Stimulated activated CD8-positive, alpha-beta memory T cell treated with anti-CD3 and anti-CD28 coated beads, Interleukin-4, amount 100 ng/mL, for 4 hours (primary cell): ENCODE measurements at places on chromosomes 5 and 9.

DNA sequence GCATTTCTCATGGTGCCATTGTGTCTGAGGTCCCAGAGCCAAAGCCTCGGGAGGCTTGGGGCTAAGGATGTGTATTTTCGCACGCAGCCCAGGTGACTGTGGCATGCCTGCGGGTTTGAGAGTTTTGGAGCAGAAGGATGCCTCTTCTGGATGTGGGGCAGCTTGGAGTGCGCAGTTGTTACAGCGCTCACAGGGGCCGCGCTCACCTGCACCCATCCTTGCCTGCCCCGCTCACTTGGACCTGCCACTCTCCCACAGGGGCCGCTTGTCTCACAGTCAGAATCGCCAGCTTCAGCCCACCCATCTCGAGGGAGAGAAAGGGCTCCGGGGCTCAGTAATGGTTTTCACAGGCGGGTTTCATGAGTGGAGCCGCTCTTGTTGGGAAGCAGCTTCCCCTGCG lies 132.9 kb downstream of the MVB12B start:
- no peak for DNase-seq

- DNase-seq: no peak
Measured at GRCh38 chr5:468401-468800, 25.4 kb downstream of the EXOC3 start.

DNA sequence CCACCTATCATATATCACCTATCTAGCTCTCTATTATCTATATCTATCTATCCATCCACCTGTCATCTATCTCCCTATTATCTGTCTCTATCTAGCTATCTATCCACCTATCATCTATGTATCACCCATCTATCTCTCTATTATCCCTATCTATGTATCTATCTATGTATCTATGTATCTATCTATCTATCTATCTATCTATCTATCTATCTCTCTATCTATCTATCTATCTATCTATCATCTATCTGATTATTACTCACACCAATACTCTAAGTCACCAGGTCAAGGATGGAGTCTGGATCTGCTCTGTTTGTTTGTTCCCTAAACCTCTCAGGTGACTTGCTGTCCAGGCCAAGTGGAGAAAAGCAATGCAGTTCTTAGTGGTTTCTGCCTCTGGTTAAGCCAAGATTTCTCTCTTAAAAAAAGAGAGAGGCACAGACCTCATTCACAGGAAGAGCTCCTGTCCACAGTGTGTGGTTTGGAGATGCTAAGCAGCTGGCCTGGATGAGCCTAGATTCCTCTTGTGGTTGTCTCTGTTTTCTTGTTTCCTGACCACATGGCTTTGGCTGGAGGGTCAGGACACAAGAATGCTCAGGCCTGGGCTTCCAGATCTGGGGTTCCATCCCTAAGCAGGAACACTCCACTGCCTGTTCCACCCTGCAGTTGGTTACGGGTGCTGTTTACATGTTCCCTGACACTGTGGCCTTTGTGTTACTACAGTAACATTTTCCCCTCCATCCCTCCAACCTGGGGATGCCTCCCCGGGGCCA lies 133.4 kb downstream of the PHF2 start:
- DNase-seq: no peak

DNA sequence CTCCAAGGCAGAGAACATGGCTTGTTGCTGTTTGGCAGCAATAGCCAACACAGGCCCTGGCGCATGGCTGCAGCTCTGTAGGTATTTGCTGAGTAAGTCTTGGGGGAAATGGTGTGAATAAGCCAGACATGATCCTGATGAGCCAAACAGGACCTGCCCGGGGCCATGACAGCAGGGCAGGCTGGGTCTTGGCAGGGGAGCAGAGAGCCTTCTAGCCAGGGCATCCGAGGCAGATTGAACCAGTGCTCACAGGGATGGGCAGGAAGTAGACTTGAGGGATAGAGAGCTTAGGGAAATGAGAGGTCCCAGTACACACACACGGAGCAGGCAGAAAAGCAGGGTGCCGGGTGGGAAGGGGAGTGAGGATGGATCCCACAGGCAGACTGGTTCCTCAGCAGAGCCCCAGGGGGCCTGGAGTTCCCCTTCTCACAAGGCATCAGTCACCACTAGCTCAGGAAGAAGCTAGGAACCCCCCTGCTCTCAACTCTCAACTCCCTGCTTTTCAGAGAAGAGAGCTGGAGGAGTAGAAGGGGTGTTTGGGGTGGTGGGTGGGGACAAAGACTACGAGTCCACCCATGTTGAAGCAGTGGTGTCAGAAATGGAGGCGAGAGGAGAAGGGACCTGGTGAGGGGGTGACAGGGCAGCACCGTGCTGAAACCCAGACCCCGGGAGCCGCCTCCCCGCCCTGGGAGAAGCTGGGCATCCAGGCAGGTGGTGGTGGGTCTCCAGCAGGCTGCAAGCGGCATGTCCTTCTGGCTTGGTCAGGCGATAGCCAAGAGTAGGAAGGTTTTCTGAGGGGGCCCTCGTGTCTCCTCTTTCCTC lies 111.1 kb downstream of the RGS3 start:
- no peak for DNase-seq

- no peak for DNase-seq
Measured at GRCh38 chr5:168041583-168041982, 249.9 kb upstream of the WWC1 start.

GRCh38 chr9:116797276-116797675 lies 110.2 kb downstream of the TRIM32 start:
- no peak for DNase-seq

DNA sequence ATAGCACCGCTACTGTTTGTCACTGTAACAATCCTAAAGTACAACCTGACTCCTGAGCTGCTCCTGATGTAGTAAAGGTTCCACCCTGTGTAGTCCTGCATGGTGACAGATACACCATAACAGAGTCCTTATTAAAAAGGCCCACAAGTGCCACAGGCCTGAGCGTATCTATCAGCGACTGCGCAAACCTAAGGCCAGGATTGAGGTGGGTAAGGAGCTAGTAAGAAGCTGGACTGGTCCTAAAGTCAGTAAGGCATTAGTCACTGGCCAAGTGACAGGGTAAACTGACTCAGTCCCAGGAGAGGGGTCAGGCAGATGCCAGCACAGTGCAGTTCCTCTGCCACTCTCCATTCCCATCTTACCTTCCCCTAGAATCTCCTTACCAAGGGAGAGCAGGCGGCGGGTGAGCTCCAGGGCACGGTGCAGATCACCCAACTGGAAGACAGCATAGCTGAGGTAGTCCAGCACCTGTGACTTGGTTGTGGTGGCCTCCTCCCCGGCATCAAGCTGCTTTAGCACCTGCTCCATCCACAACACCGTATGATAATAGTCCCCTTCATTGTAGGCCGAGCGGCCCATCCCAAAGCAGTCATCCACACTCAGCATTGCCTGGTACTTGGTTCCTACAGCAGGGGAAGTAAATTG lies 17.6 kb downstream of the P4HA2 start:
- DNase-seq: no peak

- no peak for DNase-seq
Measured at GRCh38 chr5:115962565-115963402, 509 bp downstream of the LVRN start.

DNA sequence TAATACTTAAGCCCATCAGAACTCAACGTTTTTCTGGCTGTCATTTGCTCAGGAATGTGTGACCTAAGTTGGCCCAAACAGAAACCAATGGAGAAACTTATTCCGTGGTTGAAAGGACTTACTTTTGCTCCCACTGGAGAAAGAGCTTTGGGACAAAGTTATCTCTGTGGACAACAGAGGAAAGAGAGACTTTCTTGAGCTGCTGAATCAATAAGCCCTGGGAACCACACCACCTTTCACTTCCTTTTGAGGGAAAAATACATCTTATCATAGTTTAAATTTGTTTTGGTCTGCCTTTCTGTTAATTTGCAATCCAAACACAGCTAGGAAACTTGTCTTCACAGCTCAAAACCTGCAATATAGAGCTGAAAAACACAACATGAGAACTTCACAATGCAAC lies 62.8 kb upstream of the VCAN start:
- DNase-seq: no peak

DNA sequence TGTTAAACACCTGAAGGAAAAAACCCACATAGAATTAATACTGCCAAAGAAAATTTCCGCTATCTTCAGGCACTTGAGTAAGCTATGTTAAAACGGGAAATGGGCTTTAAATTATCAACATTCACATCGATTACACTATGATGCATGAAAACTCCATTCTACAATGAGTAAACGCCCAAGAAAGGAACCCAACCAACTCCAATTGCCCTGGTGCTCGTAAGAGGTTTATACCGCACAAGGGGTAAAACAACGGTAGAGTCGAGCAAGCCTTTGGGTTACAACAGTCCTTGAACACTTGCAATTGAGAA lies 1.0 kb downstream of the AGTPBP1 start:
- DNase-seq: no peak

DNA sequence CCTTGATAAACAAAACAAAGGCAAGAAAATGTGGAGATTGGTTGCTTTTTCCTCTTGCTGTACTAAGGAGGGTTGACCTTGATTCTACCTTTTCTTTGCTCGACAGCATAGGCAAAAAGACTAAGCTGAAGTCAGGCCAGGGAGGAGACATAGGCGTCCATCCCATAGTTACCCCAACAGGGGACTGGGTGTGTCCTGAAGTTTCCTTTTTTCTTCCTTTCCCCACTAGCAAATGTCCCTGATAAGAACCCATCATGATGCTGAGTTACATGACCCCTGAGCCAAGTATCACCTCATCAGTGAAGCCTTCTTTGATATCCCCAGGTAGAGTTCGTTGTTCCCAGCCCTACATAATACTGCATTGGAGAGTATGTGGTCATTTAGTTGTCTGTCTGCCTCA lies 9.9 kb upstream of the SHROOM1 start:
- no peak for DNase-seq
